ENCODE measurements at places on chromosomes 6 and 20. TPM values are rescaled to one million over a fixed set of nuclear protein-coding genes. Genes with fewer than 3 reads are reported as not detected.

The GLP1R gene
- total RNA-seq = not detected

DNA sequence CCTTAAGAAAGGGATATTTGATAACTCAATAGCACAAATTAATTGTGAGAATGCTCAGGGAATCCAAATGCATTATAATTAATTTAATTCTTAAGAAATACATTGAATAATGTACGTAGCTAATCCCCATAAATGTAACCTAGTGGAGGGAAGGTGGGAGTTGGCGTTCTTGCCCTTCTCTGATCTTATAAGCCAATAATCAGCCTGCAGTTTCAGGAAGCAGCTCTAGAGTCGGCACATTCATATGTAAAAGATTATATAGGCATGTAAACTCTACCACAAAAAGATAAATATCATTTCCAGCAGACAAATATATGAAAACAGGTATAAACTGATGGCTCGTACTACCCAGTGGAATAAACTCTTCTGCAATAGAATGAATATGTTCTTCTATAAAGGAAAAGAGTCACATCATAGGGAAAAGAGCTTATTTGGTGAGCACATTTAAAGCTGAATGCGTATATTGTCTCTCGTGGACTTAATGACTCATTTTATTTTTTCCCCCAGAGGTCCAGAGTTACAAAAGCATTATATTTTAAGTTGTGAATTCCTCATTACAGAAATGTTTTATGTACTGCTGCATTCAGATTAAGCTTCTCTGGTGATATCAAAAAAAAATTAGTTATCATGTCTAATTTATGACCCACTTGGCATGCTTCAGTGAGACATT is 112.2 kb downstream of the TFAP2A start:
- no peak for DNase-seq

DNA sequence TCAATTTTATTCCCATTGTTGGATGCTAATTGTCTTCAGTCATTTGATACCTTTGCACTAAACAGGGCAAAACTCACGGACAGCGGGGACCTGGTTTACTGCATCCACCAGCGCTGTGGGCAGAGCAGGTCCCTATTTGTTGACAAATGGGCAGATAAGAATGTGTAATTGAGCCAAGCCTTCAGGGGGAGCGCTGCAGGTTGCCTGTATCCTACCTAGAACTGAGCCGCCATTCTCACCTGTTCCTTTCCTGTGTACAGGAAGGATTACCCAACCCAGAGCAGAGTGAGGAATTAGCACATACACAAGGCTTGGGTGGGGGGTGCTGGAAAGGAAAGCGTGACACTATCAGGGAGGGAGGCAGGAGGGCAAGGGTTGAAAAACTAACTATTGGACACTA is 89.1 kb upstream of the FOXA2 start:
- no peak for DNase-seq

The DDO gene
- total RNA-seq = 8.7 TPM

Data from fibroblast of lung (primary cell).